ENCODE measurements at places on chromosomes 2 and 18.

DNA sequence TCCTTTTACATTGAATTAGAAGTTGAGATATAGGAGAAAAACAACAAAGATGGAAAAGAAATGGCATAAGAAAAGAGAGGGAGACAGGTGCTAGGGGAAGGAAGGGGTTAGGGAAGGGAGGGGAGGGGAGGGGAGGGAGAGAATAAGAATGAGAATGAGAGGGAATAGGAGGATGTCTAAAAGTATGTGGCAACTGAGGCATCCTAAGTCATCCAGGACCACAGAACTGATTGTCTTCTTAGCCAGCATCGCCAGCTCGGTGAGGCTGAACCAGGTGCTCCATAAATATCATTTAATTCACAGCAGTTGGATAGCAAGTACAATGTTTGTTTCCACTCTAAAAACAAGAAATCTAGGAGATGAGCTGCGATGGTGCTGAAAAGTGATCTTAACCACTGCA is 393.5 kb downstream of the TMEM182 start:
- no peak for DNase-seq

DNA sequence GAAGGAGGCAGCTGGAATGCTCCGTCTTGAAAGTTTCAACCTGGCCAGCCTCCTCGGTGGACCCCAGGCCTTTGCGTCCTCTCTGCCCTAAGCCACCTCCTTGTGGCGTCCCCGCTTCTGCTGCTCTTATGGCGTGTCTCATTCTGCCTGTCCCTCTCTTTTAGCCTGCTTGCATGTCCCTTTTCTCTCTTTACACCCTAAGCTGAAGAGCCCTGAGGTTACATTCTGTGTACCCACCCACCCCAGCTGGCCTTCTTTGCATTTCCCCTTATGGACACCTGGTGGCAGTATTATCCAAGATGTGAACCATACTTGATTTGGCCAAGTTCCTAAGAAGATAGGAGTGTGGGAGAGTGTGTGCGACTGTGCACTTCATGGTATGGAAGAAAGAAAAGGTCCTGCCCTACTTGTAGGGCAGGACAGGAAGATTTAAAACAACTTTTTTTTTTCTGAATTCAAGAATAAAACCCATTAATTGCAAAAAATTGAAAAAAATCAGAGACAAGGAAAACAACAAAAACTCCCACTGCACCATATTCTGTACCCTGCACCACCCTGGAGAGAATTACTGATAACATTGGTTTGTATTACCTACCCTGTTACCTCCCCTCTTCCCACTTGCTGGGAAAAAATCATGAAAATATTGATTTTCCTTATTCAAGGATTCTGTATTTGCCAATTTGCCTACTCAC is 77.4 kb downstream of the DYSF start:
- DNase-seq, result peak; percentile 20

DNA sequence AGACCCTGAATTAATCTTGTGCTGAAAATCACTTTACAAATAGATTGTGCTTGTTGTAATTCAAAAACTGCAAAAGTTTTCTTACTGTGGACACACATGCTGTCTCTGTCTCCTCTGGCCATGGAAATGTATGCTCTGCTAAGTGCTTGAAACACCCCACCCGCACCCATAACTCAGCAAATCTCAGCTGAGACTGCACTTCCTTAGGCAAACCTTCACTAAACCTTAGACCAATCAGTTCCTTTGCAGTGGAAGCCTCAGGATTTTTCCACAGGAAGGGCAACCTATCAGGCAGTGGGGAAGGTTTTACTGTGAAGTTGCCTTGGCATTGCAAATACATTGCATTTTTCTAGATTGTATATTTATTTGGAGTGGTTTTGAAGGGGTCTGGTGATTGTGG is 62.2 kb upstream of the PLA2R1 start:
- no peak for DNase-seq

GRCh38 chr2:142841788-142842187 is 35.7 kb upstream of the KYNU start:
- DNase-seq, result no peak

- DNase-seq, result no peak
These were observed 15.2 kb downstream of the SAP130 start for GRCh38 chr2:128012698-128013097.

GRCh38 chr2:226440127-226440918 is 359.3 kb downstream of the IRS1 start:
- no peak for DNase-seq

- DNase-seq, result no peak
These were observed 575 bp downstream of the CCDC150 start for GRCh38 chr2:196640031-196640548.

DNA sequence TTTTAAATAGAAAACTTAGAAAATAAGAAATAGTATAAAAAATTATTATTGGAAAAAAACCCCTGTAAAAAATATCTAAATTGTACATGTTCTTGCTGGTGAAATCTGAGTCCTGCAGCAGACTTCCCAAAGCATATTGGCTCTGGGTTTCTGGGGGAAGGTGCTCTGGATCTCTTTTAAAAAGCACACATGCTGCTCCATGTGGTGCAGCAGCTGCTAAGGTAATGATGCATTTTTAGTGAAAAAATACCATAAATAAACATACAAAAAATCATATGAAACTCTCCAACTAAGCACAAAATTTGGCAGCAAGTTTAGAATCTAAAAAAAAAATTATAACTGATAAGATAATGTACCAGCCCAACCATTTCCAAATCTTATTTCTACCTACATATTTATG is 216.5 kb downstream of the GPD2 start:
- DNase-seq, result peak; percentile 30

DNA sequence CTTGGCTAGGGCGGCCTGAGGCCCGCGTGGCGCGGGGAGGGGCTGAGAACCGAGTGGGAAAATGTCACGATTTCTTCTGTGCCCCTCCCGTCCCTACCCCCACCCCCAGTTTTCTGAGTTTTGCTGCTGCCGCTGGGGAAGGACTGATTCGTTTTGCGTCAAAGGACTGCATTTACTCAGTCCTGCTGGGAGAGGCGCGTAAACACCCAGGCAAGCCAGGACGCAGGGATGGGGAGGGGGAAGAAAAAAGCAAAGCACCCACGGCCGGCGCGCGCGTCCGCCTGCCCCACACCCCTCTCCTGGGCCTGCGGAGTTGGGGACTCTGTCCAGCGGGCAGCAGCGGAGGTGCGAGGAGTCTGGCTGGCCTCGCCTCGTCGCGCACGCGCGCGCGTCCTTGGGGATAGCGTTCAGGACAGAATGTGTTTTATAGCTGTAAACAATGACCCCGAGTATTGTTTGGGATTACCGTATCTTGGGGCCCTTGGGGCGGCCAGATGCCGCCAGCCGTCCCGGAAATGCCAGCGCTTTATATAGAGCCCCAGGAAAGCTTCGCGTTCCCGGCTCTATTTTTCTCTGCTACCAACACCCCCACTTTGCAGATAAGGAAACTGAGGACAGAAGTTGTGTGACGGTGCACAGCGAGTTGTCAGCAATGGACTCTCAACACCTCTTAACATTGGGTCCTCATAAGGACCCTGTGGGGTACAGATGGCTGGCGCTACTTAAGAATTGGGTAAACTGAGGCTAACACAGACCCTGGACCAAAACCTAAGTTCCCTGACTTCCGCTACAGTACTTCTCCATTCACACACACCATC is 1.7 kb upstream of the FOSL2 start:
- no peak for DNase-seq

DNA sequence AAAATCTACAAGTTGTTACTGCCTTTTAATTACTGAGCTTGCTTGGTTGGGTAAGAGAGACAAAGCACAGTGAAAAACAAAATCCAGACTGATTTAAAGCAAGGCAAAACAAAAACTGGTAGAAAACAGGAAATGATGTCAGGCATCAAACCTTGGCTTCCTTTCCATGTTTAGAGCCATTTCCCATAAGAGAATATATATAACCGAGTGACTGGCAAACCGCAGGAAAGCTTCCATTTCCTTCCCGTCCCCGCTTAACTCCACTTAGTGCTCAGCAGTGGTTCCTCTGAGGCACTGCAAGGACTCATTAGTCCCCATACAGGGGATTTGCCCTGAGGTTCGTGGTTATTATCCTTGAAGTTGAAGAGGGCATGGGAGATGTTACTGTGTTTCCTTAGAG is 446.3 kb downstream of the LPIN1 start:
- DNase-seq, result no peak

- no peak for DNase-seq
These were observed 510.5 kb upstream of the TNP1 start for GRCh38 chr2:217370391-217370790.

GRCh38 chr2:27271631-27272340 is 3.4 kb upstream of the DNAJC5G start:
- no peak for DNase-seq

GRCh38 chr2:27494944-27495554 is at the start of gene FNDC4:
FNDC4 (minus strand) TSS chr2:27495200; CDS start chr2:27494679, 521 bp downstream.
- DNase-seq, result no peak

DNA sequence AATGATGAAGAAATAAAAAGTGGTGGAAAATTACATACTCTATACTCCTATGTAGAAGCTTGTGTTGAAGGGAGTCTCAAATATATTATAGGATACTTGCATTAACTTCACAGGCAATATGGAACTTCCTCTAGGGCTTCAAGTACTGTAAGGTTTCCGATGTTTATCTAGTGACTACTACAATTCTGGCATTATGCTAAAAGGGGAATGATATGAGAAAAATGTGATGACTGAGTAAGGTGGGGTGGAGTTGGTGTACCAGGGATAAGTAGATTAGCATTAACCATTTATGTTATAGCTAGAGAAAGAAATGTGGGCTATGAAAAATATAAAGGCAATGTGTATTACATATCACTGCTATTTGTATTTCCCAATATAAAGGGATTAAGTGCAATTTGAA is 229.5 kb downstream of the DCC start:
- DNase-seq, result no peak

- DNase-seq, result no peak
These were observed 162.6 kb downstream of the FMNL2 start for GRCh38 chr2:152497481-152498052.

All from DMS 273 treated with DMSO at 0.1 percent for 48 hours (cell line).